ENCODE measurements at places on chromosomes 3 and 15. TPM values are rescaled to one million over a fixed set of nuclear protein-coding genes. Genes with fewer than 3 reads are reported as not detected.

The SRPRB gene
- total RNA-seq, result 97.6 TPM

The IGSF11 gene
- total RNA-seq, result 0.17 TPM

DNA sequence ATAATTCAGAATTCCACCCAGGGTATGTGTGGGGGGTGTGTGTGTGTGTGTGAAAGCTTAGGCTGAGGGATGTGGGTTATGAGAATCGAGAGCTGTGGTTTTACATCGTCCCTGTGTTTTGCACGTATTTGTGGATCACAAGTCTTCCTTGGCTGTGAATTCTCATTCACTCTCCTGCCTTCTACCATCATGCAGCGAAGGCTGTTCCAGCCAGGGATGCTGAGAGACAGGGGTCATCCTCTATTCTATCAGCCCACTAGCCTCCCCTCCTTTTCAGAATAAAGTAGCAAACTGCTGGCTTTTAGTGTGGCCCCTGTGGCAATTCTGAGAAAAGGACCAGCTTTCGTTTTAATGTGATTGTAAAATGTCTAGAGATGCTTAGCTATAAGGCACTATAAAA is 460.6 kb upstream of the NR2F2 start:
- H3K4me1 ChIP-seq, result no peaks in the 10 kb centered on the region
- no peaks in the 10 kb centered on the region for H3K36me3 ChIP-seq
- DNase-seq, result no peak
- no peaks in the 10 kb centered on the region for H3K27me3 ChIP-seq

DNA sequence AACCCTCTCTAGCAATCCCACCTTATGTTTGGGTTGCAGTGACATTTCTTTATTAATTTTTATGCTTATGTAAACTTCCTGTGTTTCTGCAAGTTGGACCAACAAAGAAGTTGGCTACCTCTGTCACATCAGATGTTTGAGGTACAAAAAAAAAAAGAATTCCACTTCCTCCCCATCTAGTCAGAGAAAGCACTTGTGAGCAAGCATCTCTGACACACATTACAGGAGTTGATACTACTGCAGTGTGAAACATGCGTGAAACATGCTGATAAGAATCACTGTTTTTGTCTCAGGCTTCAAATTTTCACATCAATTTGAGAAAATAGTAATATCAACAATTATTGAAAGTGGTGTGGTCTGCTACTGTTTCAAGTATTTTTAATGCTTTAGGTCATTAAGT is 1.3 kb downstream of the SCAANT1 start:
- peak overlapping the region; percentile 97 for H3K27ac ChIP-seq
- DNase-seq, result no peak
- H3K4me3 ChIP-seq, result peak overlapping the region; percentile 85
- peaks cover 26% of the 10 kb centered on the region for H3K4me1 ChIP-seq

The RTP1 gene
- not detected for total RNA-seq

GRCh38 chr15:77831986-77832385 is 199.3 kb upstream of the LINGO1 start:
- no peak overlapping the region for H3K27ac ChIP-seq
- H3K4me1 ChIP-seq, result no peaks in the 10 kb centered on the region
- no peaks in the 10 kb centered on the region for H3K36me3 ChIP-seq
- H3K27me3 ChIP-seq, result no peaks in the 10 kb centered on the region
- H3K4me3 ChIP-seq, result no peak overlapping the region
- no peak for DNase-seq

GRCh38 chr15:39358441-39359041 is 222.3 kb upstream of the THBS1 start:
- H3K36me3 ChIP-seq, result no peaks in the 10 kb centered on the region
- peaks cover 27% of the 10 kb centered on the region for H3K4me1 ChIP-seq
- DNase-seq, result no peak
- no peaks in the 10 kb centered on the region for H3K27me3 ChIP-seq
- no peak overlapping the region for H3K4me3 ChIP-seq

GRCh38 chr3:170426240-170426797 is 7.7 kb downstream of the CLDN11 start:
- no peaks in the 10 kb centered on the region for H3K27me3 ChIP-seq
- H3K4me1 ChIP-seq, result no peaks in the 10 kb centered on the region
- no peak overlapping the region for H3K4me3 ChIP-seq
- H3K36me3 ChIP-seq, result no peaks in the 10 kb centered on the region
- H3K27ac ChIP-seq, result no peak overlapping the region
- no peak for DNase-seq

Measured in liver (tissue), 10 donors.